ENCODE measurements at places on chromosomes 6 and 20.

DNA sequence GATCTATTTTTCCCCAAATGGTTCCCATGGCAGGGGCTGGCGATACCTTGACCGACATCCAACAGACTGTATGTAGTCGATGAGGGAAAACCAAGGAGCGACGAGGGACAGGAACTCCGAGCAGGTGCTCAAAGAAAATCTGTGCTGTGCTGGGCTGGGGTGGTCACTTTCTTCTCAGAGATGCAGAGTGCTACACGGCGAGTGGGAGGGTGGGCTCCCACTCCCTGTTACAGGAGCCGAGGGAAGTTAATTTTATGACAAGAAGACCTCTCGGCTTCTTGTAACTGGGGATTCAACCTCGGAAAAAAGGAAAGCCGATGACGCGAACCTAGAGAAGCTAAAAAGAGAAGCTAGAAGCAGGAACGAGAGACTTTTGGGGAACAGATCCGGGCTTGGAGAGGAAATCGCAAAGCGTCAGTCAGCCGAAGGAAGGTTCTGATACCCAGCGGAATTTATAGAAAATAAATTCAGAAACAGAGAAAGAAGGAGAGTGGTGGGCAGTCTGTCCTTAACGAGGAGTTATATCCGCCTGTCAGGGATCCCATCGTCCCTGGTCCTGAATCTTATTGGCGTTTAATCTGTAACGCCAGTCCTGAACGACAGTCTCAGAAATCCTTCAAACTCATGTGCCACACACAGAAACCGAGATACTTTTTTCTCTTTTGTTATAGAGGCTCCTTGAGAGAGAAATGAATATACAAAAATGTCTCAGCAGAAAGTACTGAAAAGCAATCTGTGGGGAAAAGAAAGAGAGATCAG lies 84.6 kb upstream of the ZNF322 start:
- no peak for DNase-seq

DNA sequence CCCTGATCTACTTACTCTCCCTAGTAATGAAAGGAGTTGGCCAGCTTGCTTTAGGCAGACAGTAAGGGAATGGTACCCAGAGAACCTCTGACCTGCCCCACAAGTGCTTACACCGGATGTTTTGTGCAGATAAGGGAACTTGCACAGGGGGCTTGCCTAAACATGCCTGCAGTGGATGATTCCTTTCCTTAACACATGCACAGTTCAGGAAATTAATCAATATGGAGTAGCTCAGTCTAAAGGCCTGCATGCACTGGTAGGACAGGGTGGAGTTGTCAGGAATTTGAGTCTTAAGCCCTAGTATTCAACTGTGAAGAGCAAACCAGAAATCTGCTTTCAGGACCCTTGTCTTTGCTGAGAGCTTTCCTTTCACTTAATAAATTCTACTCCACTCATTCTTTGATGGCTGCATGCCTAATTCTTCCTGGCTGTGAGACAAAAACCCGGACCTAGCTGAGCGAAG lies 3.9 kb upstream of the TRIM38 start:
- no peak for DNase-seq

- DNase-seq = no peak
Observed at GRCh38 chr6:77456531-77457248, 6.6 kb downstream of the HTR1B start.

- no peak for DNase-seq
Observed at GRCh38 chr6:11243861-11244260, 11.4 kb upstream of the NEDD9 start.

DNA sequence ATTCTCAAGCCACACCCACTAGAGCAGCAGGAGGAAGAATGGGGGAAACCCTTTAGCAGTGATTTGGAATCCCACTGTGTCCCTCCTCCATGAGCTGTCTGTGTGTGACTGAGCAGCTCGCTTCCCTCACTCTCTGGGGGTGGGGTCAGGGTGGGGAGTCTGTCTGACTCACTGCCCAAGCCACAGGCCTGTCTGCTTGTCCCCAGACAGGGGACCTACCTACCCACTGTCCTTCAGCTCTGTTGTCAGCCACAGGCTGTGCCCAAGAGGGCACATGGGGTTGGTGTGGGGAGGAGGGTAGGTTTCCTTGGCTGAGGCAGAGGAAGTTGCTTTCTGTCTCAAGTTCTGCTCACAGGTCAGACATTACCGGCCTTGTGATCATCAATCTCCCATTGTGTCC lies 127.0 kb downstream of the MAFB start:
- no peak for DNase-seq

DNA sequence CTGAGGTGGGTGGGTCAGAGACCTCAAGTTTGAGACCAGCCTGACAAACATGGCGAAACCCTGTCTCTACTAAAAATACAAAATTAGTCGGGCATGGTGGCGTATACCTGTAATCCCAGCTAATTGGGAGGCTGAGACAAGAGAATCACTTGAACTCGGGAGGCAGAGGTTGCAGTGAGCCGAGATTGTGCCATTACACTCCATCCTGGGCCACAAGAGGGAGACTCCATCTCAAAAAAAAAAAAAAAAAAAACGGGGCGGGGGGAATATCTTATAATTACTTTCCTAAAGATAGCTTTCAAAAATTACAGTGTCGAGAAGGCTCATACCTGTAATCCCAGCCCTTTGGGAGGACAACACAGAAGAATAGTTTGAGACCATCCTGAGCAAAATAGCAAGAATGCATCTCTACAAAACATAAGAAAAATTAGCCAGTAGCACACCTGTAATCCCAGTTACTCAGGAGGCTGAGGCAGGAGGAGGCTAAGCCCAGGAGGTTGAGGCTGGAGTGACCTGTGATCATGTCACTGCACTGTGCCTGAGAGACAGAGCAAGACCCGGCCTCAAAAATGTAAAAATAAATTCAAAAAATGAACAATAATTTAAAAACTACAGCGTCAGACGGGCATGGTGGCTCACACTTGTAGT lies 25.8 kb downstream of the CBFA2T2 start:
- no peak for DNase-seq

DNA sequence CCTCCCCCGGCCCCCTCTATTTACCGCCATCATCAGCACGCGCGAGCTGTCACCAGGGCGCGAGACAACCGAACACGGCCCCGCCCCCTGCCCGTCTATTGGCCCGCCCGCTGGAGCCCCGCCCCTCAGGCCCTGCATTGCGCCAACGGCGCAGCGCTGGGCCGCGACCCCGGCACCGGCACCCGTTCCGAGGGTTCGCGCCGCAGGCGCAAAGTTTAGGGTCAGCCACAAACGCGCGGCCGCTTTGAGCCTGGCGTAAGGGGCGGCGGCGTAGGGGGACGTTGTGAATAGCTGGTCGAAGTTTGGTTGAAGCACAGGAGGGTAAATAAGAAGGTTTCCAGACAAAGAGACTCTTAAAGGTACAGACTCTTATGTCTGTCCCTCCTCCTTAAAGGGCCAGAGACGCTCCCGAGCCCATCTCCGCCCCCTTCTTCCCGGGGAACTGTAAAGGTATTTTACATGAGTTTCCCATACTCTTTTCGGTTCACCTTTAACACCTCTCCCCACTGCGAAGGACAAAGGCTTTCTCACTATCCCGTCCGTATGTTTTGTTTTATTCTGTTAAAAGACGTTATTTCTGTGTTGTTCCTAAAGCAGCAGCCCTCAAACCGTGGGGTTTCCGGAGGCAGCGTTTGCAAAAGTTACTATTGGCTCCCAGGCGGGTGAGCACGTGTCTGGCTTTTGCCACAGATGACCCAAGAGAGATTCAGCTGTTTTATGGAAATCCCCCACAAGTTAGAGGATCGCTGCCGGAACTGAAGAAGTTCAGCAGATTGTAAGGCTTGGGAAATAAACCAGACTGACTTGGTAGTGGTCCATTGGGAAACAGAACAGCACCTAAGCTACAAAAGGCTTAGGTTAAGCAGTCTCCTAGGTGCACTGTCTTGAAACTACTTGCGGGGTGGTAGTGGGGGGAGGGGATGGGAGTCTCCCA lies at the start of gene USP49:
USP49 (minus strand) TSS at position 76 of the 934 bp plus-strand sequence. CDS start 88,392 bp downstream, outside the sequence.
- DNase-seq = peak; percentile 85

GRCh38 chr20:54140067-54140466 lies 33.7 kb downstream of the CYP24A1 start:
- DNase-seq = no peak

DNA sequence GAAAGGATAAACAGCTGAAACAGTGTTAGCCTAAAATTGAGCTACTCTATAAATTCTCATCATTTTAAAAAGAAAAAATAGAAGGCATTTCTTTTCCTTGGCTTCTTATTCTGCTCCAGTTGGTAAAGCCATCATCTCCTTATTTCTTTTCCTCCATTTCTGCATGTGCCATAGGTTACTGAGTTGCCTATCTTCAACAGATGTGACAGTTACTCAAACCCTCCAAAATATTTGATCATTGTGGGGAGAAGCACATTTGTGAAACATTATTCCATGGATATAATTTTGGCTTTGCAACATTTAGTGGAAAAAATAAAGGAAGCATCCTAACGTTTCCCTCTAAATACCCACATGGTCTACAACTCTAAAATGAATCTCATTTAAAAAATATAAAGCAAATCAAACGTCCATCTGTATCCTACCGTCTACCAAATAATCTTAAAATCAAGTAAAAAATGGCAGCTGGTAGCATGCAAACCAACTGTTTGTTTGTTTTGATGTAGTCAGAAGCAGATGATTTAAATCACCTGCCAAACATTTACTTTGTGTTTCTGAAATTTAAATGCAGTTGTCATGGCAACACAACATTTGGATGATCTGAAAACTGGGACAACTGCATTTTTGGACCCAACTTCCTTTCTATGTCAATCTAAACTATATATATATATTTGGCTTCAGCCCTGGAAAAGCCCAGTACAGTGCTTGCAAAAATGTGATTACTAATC lies 16.8 kb upstream of the SNX9 start:
- DNase-seq = no peak

DNA sequence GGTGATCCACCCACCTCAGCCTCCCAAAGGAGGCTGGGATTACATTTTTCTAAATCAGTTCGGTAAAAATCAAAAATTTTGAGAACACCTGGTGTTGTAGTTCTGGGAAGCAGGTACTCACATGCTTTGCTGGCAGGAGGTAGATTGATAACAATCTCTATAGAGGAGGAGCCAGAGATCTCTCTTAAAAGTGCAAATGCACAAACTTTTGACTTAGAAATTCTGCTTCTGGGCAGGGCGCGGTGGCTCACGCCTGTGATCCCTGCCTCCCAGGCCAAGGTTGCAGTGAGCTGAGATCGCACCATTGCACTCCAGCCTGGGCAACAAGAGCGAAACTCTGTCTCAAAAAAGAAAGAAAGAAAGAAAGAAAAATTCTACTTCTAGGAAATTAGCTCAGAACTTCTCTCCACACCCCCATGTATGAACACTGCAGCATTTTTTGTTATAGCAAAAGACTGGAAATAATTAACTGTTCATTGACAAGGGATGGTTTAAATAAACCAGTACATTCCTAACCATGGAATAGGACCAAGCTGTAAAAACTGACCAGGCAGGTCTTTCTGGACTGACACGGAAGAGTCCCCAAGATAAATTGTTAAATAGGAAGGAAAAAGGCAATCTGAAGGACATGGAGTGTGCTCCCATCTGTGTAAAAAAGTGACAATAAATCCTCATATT lies 14.4 kb upstream of the TRIB3 start:
- no peak for DNase-seq

GRCh38 chr20:13294522-13294921 lies 73.4 kb downstream of the ISM1 start:
- no peak for DNase-seq

GRCh38 chr6:75368151-75368779 lies 83.7 kb upstream of the TMEM30A start:
- DNase-seq = no peak

DNA sequence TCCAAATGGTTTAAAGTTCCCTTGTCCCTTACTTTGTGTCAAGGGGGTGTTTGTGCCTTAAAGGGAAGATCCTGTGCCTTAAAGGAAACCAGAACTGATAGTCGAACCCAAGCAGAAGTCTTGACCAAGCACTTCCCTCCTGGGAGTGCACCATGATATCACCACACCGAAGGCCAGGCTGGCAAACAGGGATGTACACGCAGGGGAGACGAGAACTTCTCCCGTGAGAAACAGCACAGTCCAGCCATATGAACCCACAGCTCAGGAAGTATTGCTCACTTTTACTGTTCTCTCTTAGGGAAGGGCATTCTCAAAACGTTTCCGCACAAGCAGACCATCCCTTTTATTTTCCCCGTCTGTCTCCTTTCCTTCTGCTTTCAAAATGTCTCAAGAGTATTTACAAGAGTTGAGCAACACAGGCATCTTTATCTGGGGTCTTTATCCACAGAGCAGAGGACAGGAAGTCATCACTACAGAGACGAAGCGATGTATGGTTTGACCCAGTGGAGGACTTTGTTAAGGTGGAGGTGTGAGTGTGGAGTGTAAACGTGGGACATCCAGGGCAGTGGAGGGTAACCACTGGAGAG lies 12.8 kb upstream of the SERPINB1 start:
- DNase-seq = no peak

GRCh38 chr6:36104836-36105235 lies 25.5 kb upstream of the MAPK13 start:
- DNase-seq = no peak

DNA sequence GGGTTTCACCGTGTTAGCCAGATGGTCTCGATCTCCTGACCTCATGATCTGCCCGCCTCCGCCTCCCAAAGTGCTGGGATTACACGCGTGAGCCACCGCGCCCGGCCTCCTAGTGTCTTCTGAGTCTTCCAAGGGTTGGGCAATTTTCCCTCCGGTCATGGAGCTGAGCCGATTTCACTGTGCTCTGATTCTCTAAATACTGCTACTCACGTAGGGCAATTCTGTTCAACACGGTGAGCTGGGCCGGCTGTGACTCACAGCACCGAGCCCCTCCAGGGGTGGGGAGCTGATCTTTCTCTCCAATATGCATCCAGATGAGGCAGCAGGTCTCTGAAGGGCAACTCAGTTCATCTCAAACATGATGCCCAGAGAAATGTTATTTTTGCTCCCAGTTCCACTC lies 71.6 kb upstream of the CD93 start:
- DNase-seq = no peak

GRCh38 chr6:158253248-158253647 lies 59.0 kb upstream of the TULP4 start:
- DNase-seq = no peak

DNA sequence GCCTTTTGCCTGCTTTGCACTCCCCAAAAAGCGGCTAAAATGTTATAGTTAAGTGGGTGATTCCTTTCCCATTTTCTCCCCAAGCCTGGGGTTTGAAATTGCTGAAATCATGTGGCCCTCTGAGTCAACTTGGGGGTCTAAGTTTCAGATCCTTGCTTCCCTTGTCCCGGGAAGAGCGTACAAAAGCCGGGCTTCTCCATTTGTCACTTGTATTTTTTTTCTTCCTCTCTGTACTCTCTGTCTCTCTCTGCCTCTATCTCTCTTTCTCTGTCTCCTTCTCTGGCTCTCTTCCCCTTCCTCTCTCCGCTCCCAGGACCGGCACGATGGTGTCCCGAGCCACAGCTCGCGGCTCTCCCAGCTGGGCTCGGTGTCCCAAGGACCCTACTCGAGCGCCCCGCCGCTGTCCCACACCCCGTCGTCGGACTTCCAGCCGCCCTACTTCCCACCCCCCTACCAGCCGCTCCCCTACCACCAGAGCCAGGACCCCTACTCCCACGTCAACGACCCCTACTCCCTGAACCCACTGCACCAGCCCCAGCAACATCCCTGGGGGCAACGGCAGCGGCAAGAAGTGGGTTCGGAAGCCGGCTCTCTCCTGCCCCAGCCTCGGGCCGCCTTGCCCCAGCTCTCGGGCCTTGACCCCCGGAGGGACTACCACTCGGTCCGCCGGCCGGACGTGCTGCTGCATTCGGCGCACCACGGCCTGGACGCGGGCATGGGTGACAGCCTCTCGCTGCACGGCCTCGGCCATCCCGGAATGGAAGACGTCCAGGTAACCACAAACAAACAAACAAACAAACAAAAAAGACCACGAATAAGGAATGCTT lies 4.6 kb downstream of the TFAP2B start:
- DNase-seq = no peak

- no peak for DNase-seq
Observed at GRCh38 chr20:11086970-11087369, 413.2 kb upstream of the JAG1 start.

GRCh38 chr6:27830212-27830599 lies 82.0 kb downstream of the OR2B2 start:
- DNase-seq = no peak
